ENCODE measurements at places on chromosomes 12 and 14.

DNA sequence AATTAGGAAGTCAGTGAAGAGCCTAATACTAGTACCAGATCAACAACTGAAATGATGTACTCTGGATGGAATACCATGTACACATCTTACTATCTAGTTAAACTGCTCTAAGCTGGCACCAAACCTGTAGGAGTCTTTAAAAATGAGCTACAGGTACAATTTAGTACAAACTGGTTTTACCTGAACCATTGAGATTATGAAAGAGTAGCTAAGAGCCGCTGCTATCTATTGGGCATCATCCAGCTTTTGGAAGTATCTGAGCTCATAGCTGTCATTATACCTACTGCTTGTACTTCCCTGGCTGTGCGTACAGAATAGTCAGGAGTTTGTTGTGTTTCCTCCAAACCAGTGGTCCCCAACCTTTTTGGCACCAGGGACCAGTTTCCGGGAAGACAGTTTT is 12.4 kb downstream of the TBC1D30 start:
- DNase-seq = no peak

DNA sequence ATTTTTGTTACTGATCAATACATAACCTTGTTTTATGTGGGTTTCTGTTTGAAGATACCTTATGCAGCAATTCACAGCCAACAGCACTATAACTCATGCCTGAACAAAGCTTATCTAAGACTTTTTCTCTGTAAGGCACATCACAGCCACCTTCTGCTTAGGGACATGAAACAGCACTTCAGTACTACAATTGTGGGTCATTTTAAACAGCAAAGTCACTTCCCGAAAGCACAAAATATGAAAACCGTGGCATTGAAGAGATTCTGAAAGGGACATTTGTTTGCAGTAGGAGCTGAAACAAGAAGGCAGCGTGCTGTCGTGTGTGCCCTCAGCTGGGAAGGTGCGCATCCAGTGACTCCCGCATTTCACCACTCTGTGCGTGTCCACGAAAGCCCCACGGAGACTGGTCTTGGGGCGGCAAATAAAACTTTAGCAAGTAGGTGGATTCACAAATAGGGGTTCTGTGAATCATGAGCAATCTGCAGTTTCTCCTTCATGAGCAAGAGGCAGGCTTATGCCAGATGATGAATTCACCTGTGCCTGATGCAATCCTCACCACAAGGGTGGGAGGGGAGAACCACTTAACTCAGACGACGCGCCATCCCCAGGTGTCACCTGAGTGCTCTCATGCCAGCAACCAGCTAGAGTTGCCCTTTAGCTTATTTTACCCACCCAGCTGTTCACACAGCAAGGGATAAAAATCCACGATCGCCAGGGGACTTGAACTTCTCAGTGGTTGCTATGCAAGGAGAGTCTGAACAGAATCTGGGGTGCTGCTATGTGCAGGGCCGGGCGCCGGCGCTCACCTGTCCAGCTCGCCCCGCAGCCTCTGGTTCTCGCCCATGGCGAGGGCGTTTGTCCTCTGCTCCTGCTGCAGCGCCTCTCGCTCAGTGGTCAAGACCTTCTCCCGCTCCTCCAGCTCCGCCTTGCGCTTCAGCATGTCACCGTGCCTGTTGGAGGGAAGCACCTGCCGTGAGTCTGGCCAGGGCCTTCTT is 54.9 kb upstream of the GPR68 start:
- DNase-seq = no peak

- no peak for DNase-seq
Observed at GRCh38 chr12:85484387-85484786, 204.4 kb downstream of the ALX1 start.

- no peak for DNase-seq
Observed at GRCh38 chr12:50051101-50051806, 6.1 kb upstream of the ASIC1 start.

DNA sequence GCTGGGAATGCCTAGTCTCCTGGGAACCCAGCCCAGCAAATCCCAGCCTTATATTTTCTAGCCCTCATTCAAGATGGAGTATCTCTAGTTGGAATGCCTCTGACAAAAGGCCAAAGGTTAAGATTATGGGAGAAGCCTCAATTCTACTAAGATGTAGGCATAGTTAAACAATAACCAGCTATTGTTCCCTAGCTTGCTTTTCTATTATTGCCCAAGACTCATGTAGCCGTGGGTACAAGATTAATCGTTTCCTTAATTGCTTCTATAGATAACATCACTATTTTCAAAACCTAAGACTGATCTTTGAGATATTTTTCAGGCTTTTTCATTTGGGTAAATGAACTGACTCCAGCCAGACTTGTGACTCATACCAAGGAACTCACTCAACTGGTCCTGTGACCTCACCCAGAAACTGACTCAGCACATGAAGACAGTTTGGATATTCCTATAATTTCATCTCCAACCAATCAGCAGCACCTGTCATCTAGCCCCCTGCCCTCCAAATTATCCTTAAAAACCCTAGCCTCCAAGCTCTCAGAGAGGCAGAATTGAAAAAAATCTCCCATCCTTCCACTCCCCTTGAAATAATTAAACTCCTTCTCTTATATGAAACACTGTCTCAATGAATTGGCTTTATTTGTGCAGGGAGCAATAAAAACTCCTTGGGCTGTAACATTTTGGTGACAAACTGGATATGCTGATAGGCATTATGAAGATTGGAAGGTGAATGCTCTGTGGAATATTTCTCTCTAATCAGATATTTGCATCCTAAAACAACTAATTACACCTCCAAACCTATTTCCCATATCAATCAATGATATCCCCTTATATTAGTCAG is 589.0 kb downstream of the C12orf50 start:
- DNase-seq = peak; percentile 90

- DNase-seq = no peak
Observed at GRCh38 chr12:57756406-57757341, 1.8 kb downstream of the MARCHF9 start.

DNA sequence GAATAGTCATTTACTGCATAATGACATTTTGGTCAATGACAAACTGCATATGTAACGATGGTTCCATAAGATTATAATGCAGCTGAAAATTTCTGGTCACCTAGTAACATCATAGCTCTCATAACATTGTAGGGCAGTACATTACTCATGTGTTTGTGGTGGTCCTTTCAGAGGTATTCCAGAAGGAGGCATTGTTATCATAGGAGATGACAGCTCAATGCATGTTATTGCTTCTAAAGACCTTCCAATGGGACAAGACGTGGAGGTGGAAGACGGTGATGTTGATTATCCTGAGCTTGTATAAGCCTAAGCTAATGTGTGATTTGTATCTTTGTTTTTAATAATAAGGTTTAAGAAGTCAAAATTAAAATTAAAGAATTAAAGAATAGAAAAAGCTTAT is 43.8 kb upstream of the TSPAN11 start:
- peak; percentile 30 for DNase-seq

- no peak for DNase-seq
Observed at GRCh38 chr12:89701606-89702206, 6.9 kb downstream of the ATP2B1 start.

GRCh38 chr12:76738824-76739579 is 24.9 kb upstream of the ZDHHC17 start:
- no peak for DNase-seq

- peak; percentile 96 for DNase-seq
Observed at GRCh38 chr12:67456431-67456901, 187.3 kb downstream of the CAND1 start.

GRCh38 chr12:58143498-58143995 is 202.2 kb downstream of the ATP23 start:
- no peak for DNase-seq

All from fibroblast of mammary gland (primary cell).